ENCODE measurements at places on chromosomes 4 and X.

GRCh38 chr4:112279025-112279881, 6.5 kb downstream of the TIFA start:
- DNase-seq = no peak

DNA sequence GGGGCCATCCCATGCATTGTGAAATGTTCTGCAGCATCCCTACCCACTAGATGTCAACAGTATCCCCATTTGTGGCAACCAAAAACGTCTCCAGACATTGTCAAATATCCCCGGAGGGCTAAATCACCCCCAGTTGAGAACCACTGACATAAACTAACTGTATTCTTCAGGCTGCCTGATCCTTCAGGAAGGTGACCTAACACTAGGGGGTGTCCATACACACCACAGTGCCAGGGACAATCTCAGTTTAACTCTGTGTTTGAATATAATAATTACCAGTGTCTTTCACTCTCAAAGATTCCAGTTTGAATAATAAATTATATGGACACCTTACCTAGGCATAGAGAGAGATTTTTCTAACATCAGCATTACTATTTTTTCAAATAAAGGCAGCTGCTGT, 6.4 kb downstream of the ACE2 start:
- DNase-seq = no peak

DNA sequence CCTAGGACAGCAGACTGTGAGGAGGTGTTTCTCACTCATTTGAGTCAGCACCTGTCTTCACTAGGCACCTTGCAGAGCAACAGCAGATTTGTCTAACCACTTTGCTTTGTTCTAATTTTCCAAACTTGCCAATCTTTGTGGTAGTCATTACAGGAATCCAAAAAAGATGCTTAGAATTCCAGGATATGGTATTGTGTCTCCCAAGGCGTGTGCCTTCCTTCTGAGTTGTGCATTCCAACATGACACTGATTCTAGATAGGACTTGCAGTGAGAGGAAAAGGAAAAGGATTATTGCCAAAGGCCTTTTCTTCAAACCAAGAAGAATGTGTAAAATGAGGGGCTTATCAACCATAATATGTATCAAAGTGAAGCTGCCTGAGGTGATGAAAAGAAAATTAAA, 126.2 kb downstream of the MAPK10 start:
- DNase-seq = no peak

DNA sequence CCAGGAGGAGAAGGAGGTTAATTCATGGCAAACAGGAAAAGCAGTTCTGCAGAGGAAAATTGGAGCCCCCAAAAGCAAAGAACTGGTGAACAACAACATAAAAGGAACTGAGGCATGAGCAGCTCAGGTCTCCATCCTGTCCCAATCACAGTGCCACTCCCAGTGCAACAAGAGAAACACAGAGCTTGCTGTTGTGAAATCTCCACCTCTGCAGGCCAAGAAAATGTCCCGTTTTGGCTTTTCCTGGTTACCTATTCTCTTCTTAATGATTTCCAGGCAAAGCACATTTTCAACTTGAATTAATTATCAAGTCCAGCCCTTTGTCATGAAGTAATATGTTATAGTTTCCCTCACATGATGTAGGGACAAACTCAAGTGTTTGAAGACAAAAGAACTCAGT, 778 bp downstream of the C1QTNF7 start:
- no peak for DNase-seq

GRCh38 chrX:54922547-54922946, 1.9 kb downstream of the TRO start:
- DNase-seq = no peak

DNA sequence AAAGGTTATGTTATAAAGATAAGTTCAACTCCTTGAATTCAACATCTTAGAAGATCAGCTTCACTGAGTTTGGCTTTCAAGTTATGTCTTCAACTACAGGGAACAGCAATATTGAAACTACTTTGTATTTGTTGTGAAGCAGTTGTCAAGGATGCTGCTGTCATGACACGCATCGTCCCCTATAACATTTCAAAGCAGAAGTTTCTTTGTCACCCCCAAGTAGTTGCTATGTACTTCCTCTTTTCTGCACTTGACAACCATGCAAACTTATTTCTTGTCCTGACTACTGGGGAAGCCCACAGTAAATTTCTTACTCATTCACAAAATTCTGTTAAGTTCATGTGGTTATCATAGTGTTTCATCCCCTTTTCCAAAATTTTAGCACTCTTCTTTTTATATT, 14.3 kb downstream of the ANTXR2 start:
- DNase-seq = peak; percentile 41

- DNase-seq = no peak
Observed at GRCh38 chr4:69727426-69727825, 33.0 kb downstream of the SULT1B1 start.

- no peak for DNase-seq
Observed at GRCh38 chr4:181569553-181569952, 673.6 kb upstream of the TENM3 start.

- no peak for DNase-seq
Observed at GRCh38 chrX:34300871-34301270, 168.8 kb upstream of the FAM47A start.

GRCh38 chr4:53693408-53693807, 102.1 kb upstream of the LNX1 start:
- DNase-seq = no peak

DNA sequence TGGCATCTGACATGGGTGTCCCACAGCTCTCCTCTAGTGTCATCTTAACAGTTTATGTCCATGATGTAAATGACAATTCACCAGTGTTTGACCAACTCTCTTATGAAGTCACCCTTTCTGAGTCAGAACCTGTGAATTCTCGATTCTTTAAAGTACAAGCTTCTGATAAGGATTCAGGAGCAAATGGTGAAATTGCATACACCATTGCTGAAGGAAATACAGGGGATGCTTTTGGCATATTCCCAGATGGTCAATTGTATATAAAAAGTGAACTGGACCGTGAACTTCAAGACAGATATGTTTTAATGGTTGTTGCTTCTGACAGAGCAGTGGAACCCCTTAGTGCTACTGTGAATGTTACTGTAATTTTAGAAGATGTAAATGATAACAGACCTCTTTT, 4.6 kb downstream of the FAT4 start:
- no peak for DNase-seq

GRCh38 chrX:33106737-33107136, 104.6 kb downstream of the DMD start:
- DNase-seq = no peak

DNA sequence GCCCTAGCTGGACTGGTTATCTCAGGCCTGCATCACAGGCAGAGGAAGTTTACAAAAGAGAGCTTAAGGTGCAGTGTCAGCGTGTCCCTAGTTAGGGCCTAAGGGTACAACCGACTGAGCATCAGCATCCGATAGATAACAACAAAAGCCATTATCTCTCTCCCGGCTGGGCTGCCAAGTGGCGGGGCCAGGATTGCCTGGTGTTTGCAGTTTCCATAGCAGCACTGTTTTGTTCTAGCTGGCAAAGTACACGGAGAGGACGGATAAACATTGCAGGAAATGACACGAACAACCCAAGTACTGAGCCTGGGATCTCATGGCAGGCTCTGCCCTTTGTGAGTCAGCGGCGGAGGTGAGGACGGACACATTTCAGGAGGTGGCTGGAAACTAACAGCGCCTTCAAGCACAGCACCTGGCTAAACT, 104.7 kb upstream of the NOCT start:
- no peak for DNase-seq

DNA sequence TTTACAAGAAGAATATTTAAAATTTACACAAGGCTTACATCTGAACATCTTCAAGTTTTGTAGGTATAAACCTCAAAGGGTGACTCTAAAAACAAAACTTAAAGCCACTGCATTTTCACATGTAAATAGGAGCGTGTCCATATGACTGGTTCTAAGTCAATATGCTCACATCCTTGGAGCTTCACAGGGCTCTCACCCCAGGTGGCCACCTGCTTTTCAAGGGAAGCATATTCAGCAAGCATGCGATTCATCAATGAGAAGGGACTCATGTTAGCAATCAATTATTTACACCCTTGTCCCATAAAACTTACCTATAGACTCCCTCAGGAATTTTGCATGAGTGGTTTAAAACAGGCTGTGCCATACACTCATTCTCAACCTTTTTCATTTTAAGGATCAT, 17.8 kb upstream of the KLHL34 start:
- no peak for DNase-seq

DNA sequence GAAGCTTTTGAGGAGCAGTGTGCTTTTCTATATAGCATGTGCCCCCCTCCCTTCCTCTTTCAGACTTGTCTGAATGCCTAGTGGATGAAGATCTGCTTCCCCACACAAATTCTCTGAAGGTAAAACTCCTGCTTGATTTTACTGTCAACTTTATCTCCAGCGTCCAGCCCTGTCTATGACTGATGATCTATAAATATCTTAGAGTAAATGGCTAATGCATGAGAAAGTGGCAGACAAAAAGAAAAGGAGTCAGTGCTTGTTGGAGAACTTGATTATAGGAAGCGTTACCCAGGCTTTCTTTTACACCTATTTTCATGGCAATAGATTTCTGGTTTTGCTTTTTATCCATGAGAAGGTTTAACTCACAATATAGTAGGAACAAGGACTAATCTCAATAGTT, 168.3 kb upstream of the HS3ST1 start:
- DNase-seq = no peak

Measured in activated T-helper 2 cell treated with anti-CD3 and anti-CD28 coated beads, Interferon-gamma antibody, Interleukin-2, Interleukin-4, amounts not matched to agents 10 μg/mL and 5 μg/mL and 100 μg/mL, durations not matched to agents 14 hours and 24 hours and 36 hours (primary cell).